ENCODE measurements at places on chromosomes 2 and 18.

DNA sequence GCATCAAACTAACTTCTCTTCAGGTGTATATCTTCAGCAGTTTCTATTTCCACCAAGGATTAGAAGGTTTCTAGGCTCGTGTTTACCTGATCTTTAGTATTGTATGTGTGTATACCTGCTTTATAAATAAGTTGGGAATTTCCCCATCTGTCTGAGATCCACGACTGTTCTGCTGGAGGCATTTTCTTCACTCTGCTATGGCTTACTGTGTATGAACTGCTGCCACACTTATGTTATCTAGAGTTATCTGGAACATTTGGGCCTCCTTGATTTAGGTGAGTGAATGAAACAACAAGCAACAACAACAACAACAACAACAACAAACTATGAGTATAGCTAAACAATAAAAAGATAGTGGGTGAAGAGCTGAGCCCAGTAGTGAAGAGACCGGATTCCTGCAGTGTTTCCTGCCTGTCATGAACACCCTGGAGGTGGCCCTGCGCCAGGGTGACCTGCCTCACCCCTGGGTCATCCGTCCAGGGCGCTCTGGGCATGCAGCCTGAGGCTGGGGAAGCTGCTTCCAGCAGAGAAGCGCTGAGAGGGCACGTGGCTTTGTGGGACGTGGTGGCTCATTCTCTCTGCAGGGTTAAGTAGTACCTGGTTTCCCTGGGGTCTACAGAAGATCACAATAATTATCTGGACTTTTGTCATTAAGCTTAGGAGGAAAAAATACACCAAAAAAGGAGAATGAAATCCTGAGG is 56.1 kb upstream of the GATA6 start:
- no peak for DNase-seq

DNA sequence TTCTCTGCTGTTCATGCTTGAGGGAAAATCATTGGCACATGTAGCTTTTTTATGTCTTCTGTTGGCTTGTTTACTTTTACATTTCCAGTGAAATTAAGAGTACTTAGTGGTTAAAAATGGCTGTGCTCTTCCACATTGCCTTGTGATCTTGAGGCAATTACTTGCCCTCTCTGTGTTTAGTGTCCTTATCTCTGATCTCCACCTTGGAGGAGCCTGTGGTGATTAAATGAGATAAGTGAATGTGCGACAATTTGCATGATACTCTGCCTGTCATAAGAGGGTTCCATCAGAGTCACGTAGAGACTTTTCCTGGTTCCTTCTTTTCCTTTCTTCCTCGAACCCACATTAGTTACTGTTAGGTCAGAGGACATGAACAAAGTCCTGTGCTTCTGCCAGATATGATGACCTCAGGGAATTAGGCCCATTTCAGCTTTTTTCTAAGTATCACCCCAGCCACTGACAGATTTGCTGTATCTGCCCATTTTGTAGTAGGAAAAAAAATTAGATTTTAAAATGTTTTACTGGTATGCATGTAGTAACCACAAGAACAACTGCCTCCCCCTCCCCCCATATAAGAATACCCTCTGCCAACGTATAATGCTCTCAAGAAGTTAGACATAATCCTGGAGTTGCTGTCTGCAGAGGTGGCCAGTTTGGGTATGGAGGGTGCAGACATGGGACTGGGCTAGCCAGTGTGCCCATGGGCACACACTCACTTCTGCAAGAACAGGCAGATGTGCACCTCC is 51.9 kb downstream of the TET3 start:
- no peak for DNase-seq

GRCh38 chr2:221350616-221351015 is 221.5 kb downstream of the EPHA4 start:
- DNase-seq = no peak

GRCh38 chr2:45902781-45903375 is 251.4 kb downstream of the PRKCE start:
- no peak for DNase-seq

- DNase-seq = no peak
These were observed 9.9 kb upstream of the NPC1 start for GRCh38 chr18:23596183-23596582.

DNA sequence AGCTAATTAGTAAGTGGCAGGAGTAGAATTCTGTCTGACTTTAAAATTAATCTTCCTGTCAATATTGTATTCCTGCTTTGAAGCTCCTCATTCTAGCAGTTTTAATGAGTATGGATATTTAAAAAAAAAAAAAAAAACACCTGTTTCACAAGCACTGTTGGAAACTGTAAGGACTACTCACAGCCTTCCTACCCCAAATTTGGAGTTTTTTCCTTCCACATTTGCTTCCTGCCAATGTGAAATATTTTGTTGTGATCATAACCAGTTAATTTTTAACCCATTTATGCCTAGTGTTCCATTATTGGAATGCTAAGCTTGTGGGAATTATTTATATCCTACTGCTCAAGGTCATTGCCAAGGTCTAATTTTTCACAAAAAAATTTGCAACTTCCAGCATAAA is 36.1 kb upstream of the SCYGR2 start:
- DNase-seq = no peak

DNA sequence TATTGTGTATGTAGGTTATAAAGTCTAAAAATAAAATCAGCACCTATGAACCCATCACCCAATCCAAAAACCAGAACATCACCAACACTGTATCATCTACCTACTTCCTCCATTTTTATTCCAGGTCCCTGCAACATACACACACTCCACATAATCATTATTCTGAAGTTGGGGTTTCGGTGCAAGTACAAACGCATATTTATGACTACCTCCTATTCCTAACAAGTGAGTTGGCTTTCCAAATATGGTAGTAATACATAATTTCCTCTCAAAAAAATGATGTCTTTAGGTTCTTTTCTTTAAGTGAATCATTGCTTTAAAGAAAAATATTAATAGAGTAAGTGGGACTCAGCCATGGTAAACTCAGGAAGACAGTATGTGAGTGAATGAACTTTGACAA is 3.3 kb downstream of the ACVR1 start:
- DNase-seq = no peak

All from activated T-cell treated with anti-CD3 and anti-CD28 coated beads, Interleukin-2, amount 50 U/mL, for 24 hours (primary cell).